NCI-H1092 (cell line): ENCODE measurements at places on chromosomes 5 and 9.
A peak's percentile ranks its signal among the peaks of the same experiment; 100 is the strongest.

DNA sequence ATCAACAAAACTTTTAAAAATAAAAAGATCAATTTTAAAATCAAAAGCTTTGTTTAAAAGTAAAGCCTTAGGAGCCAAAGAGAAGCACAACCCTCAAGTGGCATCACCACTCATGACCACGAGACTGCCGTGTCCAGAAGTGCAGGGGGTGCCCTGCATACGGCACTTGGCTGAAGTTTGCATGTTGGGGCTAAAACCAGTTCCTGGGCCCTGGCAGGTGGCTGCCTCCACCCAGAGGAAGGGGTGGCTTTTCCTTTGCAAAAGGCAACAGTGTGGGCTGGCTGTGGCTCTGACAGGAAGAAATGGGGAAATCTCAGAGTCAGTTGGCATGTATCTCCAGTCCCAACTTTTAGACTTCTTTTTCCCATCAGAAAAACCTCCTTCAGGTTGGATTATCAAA, 15.3 kb downstream of the TRMO start:
- DNase-seq: no peak

DNA sequence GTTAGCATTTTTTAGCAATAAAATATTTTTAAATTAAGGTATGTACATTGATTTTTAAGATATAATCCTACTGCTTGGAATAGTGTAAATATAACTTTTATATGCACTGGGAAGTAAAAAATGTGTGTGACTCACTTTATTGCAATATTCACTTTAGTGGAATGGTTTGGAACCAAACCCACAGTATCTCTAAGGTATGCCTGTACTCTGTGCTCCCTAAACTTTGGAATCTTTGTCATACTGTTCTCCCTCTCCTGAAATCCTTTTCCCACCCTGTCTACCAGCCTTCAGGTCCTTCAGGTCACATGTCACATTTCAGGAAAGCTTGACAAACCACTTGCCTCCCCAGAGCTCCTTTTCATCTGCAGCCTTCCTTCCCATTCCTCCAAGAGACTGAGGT, 308.7 kb downstream of the SPOCK1 start:
- DNase-seq: no peak

DNA sequence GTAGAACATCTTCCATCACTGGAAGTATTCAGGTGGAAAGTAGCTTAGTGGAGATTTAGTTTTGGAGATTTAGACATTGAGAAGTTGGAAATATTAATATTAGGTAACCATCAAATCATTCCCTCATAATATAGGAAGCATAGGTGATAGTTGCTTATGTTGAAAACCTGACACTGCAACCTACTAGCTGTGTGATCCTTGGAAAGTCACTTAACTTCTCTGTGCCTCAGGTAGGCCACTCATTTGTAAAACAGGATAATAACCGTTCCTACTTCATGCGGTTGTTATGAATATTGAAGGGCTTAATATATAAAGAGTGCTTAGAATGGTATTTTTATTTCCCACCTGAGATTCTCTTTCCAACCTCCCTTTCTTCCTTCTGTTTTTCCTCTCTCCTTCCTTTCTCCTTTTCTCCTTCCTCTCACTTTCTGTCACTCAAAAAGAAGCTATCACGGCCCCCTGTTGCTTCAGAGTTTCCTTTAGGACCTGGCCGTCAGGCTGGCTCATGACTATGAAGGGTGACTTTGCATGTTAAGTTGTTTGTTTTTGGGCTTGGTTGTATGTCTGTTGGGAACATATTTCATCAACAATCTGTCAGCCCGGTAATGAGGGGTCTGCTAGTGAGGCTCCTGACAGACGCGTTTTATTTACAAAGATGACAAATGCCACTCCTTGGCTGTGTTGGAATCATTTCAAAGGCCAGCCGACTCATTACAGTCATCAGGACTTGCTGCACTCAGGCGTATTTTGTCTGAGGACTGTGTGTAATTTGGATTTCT, 31.0 kb downstream of the DOCK2 start:
- no peak for DNase-seq

- no peak for DNase-seq
These were observed at the start of gene ITGA2 for GRCh38 chr5:52989025-52989780. Gene ITGA2, plus strand, starts transcription at chr5:52989352. Its CDS starts 117 bp downstream, at chr5:52989469.

- DNase-seq: no peak
These were observed 13.2 kb downstream of the ATOX1 start for GRCh38 chr5:151745071-151745705.

GRCh38 chr5:43772764-43773477, 169.9 kb downstream of the NNT start:
- no peak for DNase-seq

DNA sequence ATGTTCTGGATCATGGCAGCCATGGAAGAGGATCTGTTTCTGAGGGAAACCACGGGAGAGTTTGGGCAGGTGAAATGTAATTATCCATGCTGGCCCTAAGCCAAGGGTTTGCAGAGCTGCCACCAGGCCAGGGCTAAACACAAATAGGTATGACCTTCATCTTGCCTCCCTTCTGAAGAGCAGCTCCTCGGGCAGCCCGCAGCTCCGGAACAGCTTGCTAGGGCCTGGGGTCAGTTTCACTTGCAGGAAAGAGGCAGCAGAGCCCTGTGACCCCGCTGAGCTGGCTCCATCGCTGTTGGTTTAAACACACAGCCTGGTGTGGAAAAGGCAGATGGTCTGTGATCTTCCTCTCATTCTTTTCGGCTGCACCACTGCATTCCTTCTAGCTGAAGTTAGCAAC, 141.4 kb downstream of the TMEM38B start:
- DNase-seq: peak; percentile 50

GRCh38 chr5:17817990-17818389, 183.7 kb downstream of the TAF11L14 start:
- no peak for DNase-seq

DNA sequence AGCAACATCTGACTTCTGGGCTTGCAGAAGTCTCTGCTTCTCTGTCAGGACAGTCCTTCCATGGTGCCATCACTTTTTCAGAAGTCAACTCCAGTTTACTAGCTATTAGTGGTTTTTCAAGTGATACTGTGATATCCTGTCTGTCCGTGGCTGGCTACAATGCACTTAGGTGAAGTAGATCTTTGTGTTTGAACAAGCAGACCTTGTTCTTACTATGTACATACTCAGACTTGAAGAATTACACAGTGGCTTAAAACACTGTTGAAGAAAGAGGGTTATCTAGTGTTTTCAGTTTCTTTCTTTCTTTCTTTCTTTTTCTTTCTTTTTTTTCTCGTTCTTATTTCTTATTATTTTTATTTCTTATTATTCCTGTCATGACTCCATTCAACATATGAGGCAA, 228.7 kb downstream of the NTRK2 start:
- no peak for DNase-seq

DNA sequence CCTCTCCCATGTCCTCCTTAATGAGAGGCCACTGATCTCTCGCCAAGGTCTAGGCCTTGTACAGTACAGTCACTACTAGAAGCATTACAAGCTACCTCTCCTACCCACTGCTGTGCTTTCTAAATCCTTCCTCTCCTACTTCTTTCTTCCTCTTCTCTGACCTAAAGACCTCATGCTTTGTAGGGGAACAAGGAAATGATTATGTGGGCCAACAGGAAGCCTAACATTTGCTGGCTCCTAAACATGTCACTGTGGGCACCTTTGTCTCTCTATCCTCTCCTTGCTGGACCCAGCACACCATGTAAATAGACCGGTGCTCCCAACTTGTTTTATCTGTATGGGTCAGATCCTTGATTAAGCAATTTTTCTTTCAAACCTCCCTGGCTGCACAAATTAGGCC, 16.7 kb downstream of the SLC28A3 start:
- DNase-seq: no peak

DNA sequence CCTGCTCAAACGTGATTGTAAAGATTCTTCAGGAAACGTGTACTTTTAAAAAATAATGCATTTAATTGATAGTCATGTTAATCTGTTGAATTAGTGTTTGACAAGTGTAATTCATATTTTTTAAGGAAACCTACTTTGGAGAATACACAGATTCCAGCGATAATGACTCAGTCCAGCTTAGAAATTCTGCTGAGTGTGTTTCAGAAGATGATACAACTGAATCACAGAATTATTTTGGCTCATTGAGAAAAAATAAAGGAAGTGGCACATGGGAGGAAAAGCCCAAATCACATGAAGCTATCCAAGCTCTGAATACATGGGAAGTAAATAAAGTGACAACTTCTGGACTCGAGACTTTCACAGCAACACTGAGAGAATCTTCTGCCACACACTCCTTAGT, 37.8 kb downstream of the ICE1 start:
- no peak for DNase-seq

DNA sequence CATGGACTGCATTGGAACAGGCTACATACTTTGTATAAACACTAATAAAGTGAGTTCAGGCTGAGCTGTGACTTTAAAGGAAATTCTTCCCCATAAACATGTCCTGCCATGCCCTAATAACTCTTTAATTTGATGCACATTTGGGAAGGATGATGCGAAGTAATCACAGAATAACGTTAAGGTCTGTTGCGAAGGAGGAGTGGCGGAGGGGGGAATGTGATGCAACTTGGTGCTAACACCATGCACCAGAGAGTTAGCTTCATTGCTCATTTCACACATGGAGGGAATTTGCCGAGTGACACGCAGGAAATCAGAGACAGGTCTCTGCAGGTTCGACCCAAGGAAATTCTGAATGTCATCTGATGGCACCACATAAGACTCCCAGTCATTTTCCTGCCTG, 32.9 kb downstream of the SLIT3 start:
- no peak for DNase-seq

DNA sequence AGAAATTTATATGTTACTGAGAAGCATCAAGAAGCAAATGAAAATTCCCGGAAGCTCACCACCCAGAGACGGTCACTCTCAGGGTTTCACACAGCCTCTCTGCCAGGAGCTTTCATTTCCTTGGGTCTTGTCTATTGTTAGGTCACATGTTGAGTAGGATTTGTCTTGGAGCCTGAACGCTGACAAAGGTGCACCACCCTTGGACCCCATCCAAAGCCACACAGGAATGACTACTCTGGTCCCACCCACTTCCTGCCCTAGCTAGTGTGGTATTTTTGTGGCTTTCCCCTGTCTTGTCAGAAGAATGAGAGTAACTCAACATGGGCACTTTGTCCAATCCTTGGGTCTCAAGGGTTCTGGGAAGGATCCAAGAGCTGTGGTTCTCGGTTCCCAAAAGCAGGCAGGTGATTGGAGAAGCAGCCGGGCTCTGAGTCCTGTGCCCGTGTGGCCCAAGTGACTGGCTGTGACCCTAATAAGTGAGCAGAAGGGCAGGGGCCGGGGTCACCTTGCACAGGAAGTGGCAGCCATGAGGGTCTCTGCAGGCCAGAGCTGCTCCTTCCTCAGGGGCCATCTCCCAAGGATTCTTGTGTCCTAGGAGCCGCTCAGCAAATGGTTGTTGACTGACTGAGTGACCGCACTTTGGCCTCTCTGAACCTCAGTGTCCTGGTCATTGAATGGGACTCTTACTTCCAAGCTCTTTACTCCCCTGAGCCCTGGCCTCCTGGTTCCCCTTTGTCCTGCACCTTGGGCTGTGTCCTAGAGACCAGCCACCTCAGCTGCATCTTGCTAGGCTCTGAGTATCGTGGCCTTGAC, 6.9 kb downstream of the FGD3 start:
- DNase-seq: peak; percentile 57

DNA sequence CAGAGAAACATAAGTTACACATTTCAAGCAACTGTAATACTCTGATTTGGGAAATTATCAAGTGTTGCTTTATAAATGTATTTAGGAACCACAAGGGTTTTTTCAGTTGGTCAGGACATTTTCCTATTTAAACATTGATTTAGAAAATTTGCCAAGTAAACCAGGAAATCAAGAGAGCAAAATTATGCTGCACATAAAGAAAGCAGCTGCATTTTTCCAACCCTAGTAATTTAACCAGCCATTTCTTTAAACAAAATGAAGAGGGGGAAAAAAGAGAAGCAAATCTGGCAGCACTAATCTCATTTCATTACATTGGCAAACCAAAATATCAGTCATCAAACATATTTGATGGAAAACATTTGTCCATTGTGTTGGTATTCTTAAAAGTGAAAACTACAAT, 271.4 kb downstream of the TLE1 start:
- no peak for DNase-seq

GRCh38 chr5:5156471-5157082, 16.4 kb downstream of the ADAMTS16 start:
- no peak for DNase-seq

GRCh38 chr9:94300470-94301301, 27.8 kb downstream of the NUTM2F start:
- DNase-seq: no peak

GRCh38 chr5:35096216-35096615, 48.5 kb upstream of the AGXT2 start:
- no peak for DNase-seq

GRCh38 chr9:93024646-93024910, 33.9 kb upstream of the SUSD3 start:
- DNase-seq: no peak

DNA sequence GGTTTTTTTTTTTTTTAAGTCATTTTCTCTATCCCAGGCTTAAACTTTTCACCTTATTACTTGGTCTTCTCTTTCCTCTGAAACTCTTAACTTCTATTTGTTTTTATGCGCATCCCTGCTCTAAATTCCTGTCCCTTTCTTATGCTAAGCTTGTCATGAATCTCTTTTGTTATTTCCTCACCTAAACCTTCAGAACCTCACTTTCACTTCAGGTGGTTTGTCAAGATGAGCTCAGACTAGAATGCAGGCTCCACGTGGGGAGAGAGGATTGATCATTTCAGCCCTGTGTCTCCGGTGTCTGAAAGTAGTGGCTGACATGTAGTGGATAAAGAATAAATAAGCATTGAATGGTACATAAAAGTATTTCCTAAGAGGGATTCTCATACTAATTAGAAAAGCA, 63.6 kb downstream of the ANXA1 start:
- no peak for DNase-seq

DNA sequence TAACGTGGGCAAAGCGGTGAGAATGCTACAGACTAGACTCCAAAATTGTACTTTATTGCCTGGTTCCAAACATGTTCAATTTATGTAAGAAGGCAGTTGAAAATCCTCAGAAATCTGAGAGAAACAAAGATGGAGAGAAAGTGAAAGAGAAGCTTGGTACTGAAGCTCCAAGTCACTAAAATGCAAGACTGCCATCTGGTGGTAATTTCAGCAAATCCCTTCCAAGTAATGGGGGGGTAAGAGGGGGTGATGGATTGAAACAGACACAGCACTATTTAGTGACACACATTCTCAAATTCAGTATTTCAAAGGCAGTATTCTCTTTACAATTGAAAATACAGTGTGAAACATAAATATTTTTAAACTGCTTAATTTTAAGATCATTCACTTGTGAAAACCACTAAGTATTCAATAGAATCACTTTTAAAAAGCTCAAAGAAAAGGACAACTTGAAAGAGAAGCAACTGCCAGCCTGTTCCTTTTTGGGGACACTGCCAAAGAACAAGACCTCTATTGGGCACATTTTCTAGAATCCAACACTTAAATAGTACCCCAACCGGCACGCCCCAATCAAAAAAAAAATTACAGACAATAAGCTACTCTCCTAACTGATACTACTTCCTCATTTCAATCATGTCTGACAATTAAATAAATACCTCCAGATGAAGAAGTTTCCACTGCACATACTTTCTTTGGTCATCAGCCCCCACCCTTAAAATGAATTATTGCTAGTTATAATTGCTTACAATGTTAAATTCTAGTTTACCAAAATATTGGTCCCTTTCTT, 131.5 kb downstream of the AGTPBP1 start:
- peak; percentile 69 for DNase-seq
